ENCODE measurements at places on chromosomes 11 and 22.

GRCh38 chr11:45060707-45061106, 85.7 kb upstream of the PRDM11 start:
- DNase-seq: no peak

DNA sequence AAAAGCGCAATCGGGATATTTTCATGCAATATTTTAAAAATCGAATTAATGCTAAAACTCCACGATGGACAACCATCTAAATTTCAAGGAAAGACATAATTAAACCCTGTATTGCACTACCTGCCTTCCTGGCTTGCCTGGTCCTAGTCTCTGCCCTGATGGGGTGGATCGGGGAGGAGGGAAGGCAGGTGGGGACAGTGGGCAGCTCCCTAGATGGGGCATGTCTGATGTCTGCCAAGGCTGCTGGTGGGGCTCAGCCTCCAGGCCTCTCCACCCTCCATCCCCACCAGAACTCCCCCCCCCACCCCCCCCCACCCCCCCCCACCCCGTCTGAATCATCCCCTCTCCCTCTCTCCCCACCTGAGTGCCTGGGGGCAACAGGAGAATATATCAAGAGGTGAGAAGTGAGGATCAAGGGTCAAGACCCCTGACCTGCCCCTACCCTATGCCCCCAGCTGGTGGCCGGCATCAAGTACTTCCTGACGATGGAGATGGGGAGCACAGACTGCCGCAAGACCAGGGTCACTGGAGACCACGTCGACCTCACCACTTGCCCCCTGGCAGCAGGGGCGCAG, 650 bp downstream of the CST6 start:
- DNase-seq: no peak

GRCh38 chr11:37770145-37770544, 1172.1 kb upstream of the RAG2 start:
- DNase-seq: no peak

DNA sequence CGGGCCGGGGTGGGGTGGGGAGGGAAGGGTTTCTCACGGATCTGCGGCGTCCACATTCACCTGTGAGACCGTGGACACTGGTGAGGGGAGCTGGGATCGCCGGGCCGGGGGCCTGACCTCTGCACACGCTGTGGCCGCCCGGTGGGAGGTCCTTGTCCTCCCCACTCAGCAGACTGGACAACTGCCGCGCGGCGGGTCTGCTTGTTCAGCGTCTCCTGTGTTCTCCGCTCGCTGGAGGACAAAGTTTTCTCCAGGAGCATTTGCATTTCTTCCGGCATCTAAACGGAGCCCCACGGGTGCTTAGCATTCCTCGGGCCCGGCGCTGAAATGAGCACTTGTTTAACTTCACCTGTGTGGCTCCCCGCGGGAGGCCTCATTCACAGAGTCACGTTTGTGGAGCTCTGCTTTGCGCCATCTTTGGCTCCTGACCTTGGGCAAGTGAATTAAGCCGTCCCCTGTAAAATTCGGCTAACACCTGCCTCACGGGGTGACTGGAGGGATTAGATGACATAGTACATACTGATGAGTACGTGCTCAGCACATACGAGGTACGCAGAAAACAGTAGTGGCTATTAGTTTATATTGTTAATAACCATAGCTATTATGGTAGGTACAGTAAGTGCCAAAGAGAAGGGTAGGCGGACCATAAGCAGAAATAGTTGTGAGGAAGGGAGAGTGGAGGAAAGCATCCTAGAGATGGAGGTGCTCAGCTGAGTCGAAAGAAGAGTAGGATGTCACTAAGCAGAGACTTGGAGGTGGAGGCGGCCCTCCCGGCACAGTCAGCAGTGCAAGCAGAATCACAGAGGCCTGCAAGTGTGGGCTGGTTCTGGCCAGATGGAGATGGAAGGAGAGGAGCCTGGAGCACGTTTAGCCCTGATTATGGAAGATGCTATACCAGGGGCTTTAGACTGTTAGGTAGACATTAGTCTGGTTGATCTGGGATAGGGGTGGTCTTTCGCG, 885 bp downstream of the TRMU start:
- DNase-seq: peak; percentile 2

- DNase-seq: no peak
Observed at GRCh38 chr22:38872831-38873248, 824 bp upstream of the CBX6 start.

DNA sequence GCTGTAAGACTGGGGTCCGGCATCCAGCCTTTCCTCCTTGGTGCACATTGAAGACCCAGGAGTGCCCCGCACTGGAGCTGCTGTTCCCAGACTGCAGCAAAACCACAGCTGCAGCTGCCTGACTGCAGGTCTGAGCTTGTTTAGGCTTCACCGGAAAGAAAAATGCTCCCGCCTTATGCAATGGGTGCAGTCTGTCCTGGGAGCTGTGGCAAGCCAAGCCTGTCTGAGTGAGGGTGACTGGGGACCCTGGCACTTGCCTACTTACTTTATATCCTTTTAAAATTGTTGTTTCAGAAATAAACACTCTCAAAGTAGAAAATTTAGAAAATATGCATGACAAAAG, 23.3 kb upstream of the CD44 start:
- DNase-seq: no peak

DNA sequence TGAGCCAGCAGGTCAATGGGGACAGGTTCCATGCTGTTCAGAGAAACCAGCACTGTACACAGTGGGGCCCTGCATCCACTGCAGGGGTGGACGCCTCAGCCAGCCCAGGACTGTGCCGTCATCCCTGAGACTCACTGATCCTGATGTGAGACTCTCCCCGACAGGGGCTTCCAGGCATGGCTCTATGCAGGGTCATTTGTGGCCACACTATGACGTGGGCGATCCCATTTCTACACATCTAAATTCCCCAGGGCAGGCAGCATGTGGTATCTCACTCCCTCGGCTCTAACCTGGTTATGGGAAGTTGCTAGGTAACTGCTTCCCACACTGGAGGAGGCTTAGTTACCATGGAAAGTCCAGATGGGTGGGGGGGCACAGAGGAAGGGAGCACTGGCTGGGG, 14.2 kb upstream of the FAM83F start:
- no peak for DNase-seq

DNA sequence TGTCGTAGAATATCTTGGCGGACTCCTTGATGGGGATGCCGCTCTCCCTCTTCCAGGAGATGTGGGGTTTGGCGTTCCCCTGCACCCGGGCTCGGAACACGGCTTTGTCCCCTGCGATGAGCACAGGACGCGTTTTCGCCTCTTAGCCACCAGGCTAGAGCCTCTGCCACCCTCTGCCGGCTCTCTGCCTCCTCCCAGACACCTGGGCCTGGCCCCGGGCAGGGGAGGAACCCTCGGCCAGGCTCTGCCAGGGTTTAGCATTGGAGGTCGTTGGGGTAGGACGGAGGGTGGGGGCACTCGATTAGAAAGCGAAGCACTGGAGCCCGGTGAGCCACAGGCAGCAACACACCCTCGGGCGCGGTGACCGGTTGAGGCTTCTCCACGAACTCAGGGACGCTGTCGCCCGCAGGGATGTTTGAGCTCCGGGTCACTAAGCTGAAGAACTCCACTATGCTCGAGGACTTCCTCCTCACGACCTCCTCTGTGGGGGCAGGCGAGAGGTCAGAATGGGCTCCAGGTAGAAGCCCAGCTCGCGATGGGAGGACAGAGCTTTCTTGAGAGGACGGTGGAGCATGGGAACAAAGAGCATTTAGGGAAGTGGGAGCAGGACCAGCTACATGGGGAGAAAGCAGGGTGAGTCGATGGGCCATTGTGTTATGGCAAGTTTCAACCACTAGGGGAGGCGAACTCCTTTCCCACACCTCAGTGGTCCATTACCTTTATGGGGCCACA, 4.3 kb downstream of the IGSF22 start:
- no peak for DNase-seq

- no peak for DNase-seq
Observed at GRCh38 chr11:65645710-65646109, 7.8 kb downstream of the SIPA1 start.

DNA sequence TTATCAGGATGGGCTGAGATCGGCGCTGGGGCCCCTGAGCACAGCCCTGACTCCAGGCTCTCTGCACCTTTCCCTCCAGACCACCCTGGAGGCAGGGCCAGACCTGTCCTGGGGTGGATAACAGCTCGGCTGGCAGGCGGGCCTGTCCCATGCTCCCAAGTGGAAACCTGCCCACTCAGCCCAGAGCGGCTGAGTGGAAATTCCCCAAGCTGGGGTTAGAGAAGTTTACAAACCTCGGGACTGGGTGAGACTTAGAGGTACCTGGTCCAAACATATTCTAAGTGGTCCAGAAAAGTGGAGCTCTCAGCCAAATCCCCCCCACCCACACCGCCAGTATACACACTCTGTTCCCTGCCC, 4.8 kb upstream of the FXYD2 start:
- DNase-seq: no peak

DNA sequence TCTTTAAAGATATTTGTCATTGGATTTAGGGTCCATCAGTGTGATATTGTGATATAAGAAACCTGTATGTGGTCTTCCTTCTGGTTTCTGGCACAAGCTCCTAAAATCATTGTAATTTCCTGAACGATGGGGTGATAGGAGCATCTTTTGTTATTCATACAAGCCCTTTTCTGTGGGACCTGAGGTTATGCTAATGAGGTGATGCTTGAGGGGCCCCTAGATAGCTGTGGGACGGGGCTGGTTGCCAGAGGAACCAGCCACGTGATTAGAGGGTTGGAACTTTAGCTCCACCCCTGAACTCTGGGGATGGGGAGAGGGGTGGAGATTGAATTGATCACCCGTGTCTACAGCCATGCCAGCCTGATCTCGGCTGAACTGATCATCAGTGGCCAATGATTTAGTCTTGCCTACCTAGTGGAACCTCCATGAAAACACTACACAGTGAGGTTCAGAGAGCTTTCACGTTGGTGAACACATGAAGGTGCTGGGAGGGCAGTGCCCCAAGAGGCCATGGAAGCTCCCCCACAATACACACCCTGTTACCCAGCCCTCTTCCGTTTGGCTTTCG, 62.8 kb downstream of the BCR start:
- no peak for DNase-seq

DNA sequence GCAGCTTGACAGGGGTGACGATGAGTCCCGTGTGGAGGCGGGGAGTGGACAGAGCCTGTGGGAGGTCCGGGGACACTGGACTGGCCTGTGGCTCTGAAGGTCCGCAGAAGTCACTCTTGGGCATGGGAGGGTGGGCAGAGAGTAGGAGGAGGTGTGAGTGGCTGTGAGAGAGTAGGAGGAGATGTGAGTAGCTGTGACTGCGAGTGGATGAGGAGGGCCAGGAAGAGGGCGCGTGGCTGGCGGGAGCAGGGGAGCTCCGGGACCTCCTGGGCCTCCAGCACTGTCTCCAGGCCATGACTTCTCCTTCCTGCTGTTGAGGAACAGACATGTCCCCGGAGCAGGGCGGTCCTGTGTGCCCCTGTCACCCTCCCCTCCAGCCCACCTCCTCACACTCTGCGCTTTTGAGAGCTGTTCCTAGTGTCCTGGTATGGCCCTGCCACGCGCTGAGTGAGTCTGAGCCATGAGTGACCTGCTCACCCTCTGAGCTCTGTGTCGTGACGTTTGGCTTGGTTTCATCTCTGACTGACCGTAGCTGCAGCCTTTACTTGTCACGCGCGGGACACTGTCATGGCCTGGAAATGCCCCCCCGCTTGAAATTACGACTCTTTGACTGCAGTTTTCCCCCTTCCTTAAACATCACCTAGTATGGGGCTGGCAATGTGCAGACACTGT, 391.5 kb downstream of the TBC1D22A start:
- no peak for DNase-seq

DNA sequence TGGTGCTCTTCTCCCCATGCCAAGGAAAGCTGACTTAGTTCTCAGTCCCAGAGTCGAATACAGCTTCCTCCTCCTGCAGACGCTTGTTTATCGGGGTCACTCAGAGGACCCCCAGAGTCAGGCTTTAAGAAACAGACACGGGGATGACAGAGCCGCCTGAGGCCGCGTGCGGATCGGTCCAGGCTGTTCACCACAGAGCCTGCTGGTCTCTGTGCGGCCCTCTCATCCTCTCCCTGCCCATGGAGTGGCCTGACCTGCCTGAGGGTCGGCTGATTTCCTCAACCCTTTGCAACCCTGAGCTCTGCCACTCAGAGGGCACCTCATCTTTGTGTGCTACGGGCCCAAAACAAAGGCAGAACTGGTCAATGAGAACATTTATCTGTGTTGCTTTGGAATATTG, 2.1 kb downstream of the GAL start:
- no peak for DNase-seq

GRCh38 chr22:47061226-47061625, 298.8 kb downstream of the TBC1D22A start:
- no peak for DNase-seq

DNA sequence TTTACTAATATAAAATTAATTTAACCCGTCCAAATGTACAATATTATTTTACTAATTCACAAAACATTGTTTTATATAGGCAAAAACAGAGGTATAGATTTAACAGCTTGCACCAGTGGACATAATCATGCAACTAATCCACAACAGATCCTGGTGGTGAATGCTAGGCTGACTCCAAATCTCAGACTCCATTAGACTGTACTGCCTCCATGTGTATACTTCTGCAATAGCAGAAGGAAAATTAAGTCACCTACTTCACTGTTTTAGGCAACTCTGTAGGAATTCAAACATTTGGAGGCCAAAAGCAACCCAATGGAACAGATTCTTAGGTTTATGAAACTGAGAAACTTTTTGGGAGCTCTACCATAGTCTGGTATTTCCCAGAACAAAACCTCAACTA, 30.0 kb upstream of the RAB39A start:
- DNase-seq: peak; percentile 10

DNA sequence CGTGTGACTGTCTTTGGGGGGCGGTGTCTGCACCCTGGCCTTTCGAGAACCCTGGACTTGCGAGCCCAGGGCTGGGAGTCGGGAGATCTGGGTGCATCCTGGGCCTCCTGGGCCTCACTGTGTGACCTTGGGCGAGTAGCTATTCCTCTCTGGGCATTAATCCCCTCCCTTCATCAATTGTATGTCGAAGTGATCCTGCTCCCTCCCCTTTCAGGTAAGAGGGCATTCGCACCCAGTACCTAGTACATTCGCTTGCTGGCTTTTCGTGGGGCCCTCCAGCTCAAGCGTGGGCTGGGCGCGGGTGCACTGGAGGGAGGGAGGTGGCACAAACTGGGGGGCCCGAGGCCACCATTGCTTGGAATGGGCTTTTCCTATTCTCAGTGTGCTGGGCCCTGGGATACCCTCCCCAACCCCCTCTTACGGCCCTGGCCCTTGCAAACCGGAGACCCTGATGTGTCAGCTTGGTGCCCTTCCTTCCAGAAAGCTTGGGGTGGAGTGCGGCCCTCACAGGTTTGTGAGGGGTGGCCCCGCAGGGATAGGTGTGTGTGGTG, 530 bp downstream of the USP35 start:
- DNase-seq: no peak

DNA sequence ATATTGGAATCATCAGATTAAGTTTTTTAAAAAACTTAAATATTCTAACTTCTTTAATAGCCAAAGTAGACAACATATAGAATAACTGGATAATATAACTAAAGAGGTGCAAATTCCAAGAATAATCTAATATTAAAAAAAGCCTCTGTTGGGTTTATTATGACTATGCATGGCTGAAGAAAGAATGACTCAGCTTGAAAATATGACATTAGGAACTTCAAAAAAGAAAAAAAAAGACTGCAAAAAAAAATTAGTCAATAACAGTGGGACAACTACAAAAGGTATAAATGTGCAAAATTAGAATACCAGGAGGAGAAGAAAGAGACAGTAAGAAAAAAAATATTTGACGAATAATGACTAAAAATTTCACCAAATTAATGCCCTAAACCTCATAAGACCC, 1178.0 kb downstream of the JRKL start:
- no peak for DNase-seq

GRCh38 chr11:129048911-129049310, 106.2 kb upstream of the TP53AIP1 start:
- DNase-seq: no peak
